ENCODE measurements at places on chromosomes 3 and 15.

GRCh38 chr3:39142067-39142466 lies 11.3 kb downstream of the CSRNP1 start:
- no peak for DNase-seq

GRCh38 chr3:195165790-195166189 lies 105.2 kb downstream of the XXYLT1 start:
- no peak for DNase-seq

DNA sequence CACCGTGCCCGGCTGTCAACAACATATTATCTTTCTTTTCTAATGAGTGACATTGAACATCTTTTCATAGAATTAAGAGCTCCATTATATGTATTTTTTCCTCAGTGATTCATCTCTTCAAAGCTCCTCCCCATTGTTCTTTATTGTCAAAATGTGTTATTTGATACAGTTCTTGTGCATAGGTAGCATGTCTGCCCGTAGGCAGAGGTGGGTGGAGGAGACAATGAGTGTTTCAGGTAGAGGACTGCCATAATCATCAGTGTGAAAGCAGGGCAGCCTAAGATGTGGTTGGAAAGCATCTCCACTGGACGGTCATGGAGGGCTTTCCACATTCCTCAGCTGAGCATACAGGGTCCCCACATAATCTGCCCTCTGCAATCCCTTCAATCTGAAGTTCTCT lies 452.0 kb upstream of the MCTP2 start:
- DNase-seq, result no peak

DNA sequence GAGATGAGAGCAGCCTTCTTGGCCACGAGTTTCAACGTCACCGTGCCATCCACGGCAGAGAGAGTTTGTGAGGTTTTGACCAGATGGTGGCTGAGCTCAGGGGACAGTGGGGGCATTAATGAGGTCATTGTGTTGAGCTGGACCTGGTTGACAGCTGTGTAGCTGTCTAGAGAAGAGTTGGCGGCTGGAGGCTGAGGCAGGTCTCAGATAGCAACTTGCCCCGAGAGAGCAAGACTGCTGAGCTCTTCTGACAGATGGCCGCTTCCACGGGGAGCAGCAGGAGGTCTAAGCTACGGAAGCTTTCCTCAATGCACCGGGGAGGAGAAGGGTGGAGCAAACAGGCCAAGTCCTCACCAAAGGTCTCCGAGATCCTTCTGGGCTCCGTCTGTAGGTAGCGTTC lies 44.8 kb upstream of the EIF5A2 start:
- no peak for DNase-seq

GRCh38 chr3:147409143-147410115 lies at the start of gene ZIC1:
ZIC1 (plus strand) TSS chr3:147409365; CDS start chr3:147410113, 748 bp downstream.
- no peak for DNase-seq

DNA sequence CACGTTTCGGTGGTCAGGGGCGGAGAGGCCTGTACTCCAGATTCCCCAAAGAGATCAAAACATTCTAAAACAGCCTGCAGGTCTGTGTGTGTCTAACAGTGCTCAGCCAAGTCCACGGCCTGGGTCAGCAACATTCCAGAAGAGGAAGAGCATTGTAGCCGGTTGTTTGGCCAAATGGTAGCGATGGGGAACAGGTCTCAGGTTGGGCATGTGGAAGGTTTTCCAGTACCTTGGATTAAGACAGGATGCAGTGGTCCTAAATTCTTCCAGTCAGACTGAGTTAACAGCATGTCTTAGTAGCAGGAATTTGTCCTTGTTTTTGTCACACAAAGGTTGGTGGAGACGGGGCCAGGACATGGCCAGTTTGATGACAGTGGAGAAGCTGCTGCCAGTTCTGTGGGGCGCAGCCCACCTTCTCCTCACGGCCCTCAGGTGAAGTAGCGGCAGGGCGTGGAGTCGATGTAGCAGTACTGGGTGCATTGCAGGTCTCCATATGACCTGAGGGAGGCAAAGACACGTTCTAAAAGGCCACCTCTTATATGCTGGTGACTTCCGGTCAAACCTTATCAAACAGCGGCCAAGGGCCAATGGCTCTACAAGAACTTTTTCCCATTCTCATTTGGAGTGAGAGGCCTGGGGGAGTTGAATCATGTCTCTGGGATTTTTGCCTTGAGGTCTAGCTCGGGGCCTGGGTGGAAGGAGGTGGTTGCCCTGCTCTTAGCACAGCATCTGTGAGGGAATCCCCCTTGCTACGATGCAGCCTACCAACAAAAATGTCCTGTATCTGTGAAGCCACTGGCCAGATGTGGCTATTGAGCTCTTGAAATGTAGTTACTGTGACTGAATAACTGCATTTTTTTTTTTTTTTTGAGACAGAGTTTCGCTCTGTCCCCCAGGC lies 24.1 kb downstream of the EAF1 start:
- DNase-seq, result no peak

- DNase-seq, result no peak
Measured at GRCh38 chr3:133872781-133873180, 22.9 kb downstream of the RAB6B start.

- no peak for DNase-seq
Measured at GRCh38 chr3:124812291-124813265, 74.6 kb downstream of the ITGB5 start.

GRCh38 chr15:100095541-100096247 lies 246.1 kb downstream of the ADAMTS17 start:
- DNase-seq, result no peak

GRCh38 chr15:46231786-46232185 lies 597.0 kb downstream of the SQOR start:
- DNase-seq, result no peak

DNA sequence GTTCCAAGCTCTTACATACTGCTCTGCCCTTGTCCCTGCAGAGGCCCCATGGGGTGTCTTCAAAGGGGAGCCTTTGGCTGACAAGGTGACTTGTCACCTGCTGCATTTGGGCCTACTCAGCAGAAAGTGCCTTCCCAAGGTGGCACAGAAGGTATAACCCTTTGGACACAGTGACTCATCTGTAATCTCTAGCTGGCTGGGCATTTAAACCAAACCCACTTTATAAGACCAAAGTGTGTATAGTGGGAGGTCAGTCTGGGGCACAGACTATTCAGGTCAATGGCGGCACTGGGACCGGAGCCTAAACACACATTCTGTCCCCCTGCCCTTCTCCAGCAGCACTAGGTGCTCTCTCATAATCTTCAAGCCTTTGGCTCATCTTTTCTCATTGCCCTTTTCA lies 35.1 kb downstream of the GJD2 start:
- DNase-seq, result no peak

- DNase-seq, result no peak
Measured at GRCh38 chr3:18301781-18302180, 123.4 kb downstream of the SATB1 start.

DNA sequence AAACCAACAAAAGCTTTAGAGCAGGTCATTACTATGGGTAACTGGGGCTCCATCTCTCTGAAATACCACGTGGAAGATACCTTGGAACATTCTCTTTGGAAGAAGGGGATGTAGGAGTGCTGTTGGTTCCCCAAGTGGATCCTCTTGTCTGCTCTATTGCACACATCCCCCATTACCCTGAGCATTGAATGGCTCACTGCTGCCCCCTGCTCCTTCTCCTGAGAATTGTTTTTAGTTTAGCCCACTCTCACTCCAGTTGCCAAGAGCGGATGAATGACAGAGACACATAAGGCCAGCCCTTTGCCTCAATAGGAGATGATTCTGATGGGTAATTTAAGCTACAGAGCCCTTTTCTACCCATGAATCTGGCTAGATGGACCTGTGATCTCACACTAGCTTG lies 135.6 kb upstream of the SUCLG2 start:
- DNase-seq, result peak; percentile 34

- no peak for DNase-seq
Measured at GRCh38 chr3:136070953-136071949, 105.7 kb downstream of the PPP2R3A start.

DNA sequence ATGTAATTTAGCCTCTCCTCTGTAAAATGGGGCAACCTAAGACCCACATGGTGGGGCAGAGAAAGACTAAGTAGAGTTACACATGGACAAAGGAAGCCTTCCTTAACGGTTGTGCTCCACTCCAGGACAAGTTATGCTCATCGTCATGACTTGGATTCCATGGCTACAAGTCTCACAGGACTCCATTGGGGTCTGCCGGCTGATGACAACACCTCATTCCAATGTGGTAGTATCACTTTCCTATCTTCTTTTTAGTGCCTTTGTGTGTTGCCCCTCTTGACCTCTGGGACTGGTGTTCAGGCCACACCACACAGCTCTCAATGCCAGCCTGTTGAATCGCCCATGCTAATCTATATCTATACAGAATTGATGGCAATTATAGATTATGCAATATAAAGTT lies 181.3 kb upstream of the WNT5A start:
- DNase-seq, result no peak

DNA sequence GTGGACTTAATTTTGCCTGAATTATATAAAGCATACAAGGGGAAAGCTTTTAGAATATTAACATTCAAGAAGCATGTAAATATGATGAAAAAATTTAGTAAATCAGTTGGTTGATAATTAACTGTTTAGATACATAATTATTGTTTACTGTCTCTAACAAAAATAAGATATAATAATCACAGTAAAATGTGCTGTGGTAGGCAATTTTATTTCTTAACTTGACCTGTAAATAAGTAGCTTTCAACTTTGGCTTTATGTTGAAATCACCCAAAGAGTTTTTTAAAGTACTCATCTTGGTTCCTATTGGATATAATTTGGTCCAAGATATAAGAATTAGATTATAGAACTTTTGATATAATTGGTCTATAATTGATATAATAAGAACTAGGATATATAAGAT lies 1374.5 kb downstream of the NSUN3 start:
- no peak for DNase-seq

- no peak for DNase-seq
Measured at GRCh38 chr3:127425505-127426443, 137.9 kb upstream of the PRR20G start.

GRCh38 chr3:97863031-97863430 lies 41.2 kb downstream of the CRYBG3 start:
- no peak for DNase-seq

- DNase-seq, result no peak
Measured at GRCh38 chr15:39554746-39555387, 26.0 kb upstream of the THBS1 start.

DNA sequence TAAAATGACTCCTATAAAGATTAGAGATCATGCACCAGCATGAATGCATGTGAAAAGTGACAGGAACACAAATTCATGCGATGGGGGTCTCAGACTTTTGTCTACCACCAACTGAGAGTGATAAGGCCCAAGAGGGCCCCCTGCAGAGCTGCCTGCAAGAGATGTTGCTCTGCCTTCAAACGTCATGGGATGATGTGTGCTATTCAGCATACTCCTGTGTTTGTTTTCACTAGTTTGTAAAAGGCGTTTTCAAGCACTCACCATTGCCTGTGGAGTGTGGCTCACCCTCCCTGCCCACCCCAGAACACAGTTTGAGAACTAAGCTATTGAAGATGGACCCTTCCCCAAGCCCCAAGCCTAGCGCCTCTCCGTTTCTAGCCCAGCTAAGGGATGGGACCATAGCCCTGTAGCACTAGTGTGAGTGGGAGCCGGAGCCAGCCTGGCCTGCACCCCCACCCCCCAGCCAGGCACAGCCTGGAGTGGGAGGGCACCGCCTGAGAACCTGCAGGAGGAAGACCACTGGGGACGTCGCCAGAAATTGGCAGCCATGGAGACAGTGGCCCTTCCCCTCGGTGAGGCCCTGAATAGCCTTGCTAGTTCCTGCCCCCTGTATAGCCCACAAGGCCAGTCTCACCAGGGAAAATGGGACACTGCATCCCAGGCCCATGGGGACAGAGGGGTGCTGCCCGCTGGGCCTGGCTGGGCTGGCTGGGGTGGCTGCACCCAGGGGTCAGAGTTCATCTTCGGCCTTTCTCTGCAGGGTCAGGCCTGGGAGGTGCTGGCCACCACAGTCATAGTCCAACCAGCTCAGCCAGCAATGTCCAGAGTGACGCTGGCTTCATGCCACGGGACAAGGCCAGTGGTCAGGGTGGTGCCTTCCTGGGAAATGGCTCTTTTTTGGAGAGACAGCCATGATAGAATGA lies 22.6 kb upstream of the KLF13 start:
- DNase-seq, result no peak

- DNase-seq, result no peak
Measured at GRCh38 chr3:98513736-98514135, 9.0 kb downstream of the CLDND1 start.

GRCh38 chr15:32878342-32878741 lies 160.5 kb downstream of the GREM1 start:
- no peak for DNase-seq

GRCh38 chr15:70094690-70095311 lies 2.9 kb downstream of the TLE3 start:
- no peak for DNase-seq

GRCh38 chr3:113223475-113224281 lies 12.3 kb downstream of the BOC start:
- DNase-seq, result no peak

- DNase-seq, result no peak
Measured at GRCh38 chr3:50154476-50154839, 666 bp upstream of the SEMA3F start.

DNA sequence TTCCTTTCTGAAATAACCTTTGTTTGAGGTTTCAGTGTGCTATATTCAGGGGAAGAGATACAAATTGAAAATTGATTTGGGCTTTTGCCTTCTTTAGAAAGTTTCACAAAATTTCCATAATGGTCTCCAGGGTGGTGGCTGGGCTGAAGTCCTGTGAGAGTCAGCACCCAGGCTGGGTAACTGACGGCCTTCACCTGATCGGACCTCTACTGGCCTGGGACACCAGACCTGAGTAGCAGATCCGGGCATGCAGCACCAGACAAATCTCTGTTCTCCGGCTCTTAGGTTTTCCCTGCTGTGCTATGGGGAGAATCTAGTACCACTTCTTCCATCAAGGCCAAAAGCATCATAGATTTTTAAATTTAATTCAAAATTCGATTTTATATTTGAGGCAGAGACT lies 133.0 kb upstream of the LMCD1 start:
- no peak for DNase-seq

- no peak for DNase-seq
Measured at GRCh38 chr15:80819001-80819400, 39.8 kb downstream of the CEMIP start.

DNA sequence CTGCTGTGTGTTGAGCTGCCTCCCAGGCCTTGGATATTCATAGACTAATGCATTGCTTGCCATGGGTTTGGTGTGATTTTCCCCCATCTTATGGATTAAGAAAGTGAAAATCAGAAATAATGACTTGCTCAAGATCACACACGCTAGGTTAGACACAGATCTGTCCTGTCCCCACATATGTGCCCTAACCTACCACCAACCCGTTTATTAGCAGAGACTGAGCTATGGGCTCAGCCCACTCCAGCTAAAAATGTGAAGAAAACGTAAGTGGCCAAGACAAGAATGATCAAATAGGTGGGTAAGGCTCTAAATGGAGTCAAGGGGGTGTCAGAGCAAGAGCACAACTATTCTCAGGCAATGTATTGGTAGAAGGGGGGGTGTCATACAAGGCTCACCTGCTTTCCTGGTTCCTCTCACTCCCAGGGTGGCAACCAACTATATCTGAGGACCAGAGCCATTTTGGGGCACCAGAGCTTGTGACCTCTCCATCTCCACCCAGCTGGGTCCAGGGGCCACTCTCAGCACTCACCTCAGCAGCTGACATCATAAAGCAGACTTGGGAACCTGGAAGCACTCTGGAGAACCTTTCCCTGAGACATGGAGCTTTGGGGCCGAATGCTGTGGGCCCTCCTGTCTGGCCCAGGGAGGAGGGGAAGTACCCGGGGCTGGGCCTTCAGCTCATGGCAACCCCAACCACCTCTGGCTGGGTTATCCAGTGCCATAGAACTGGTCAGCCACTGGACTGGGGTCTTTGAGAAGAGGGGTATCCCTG lies 1.4 kb downstream of the HEMK1 start:
- DNase-seq, result no peak

Measured in stimulated activated CD4-positive, alpha-beta T cell treated with anti-CD3 and anti-CD28 coated beads, TNF-alpha, amount 100 ng/mL, for 1 hour (primary cell).